ENCODE measurements at places on chromosomes 3 and 15. TPM values are rescaled to one million over a fixed set of nuclear protein-coding genes. Genes with fewer than 3 reads are reported as not detected.

Gene TMEM39A
- 12.2 TPM for polyA plus RNA-seq

Gene SLC12A1
- not detected for polyA plus RNA-seq

Gene MED12L
- 0.16 TPM for polyA plus RNA-seq

Gene NCBP2
- polyA plus RNA-seq, result 30.1 TPM

Gene RBM6
- 249 TPM for polyA plus RNA-seq

Gene ATP8B4
- polyA plus RNA-seq, result 1.1 TPM

Gene ZBBX
- polyA plus RNA-seq, result 0.26 TPM

Gene DOCK3
- 0.57 TPM for polyA plus RNA-seq

Gene SHC4
- polyA plus RNA-seq, result 0.19 TPM

Gene GALNT15
- 2.8 TPM for polyA plus RNA-seq

Data from pancreas (tissue), 10 donors.